Stimulated activated naive CD4-positive, alpha-beta T cell treated with Interleukin-2 at 50 U/mL for 16 hours (primary cell): ENCODE measurements at places on chromosomes 3 and 15.

GRCh38 chr15:40092979-40093869 lies 15.5 kb downstream of the BMF start:
- DNase-seq, result no peak

DNA sequence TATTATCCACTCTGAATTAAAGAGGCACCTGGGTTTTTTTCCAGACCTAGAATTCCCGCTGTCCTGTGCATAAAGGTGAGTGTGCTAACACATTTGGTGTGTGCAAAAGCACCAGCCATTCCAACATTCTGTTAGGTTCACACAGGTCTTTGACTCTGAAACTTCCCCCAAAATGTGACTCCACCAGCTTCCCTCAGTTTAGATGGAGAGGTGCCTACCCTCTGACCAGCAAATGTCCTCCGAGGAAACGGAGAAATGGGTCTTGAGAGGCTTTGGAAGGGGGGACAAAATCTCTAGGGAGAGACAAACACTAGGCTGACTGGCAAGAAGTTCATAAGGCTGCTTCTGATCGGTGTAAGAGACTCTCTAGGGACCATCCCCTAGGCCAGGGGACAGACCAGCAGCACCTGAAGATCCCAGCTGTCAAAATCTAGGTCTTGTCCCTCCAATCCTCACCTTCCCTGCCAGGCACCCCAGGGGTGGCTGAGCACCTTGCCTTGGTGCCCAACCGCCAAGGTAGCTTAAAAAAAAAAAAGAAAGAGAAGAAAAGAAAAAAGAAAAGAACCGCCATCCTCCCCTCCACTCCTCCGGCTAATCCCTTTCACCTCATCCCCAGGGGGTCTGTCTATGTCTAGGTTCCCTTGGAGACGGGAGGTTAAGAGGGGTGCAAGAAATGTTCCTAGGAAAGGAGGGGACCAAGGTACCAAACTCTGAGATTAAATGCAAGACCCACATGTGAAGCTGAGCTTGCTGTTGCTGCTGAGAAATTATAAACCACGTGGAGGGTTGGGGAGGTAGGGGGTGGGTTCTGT lies 2.0 kb upstream of the MECOM start:
- no peak for DNase-seq

GRCh38 chr15:33045066-33045810 lies 149.3 kb downstream of the FMN1 start:
- no peak for DNase-seq

GRCh38 chr3:43038010-43038409 lies 58.9 kb downstream of the GASK1A start:
- no peak for DNase-seq

GRCh38 chr15:28786521-28786920 lies 61.9 kb downstream of the GOLGA6L7 start:
- no peak for DNase-seq

- DNase-seq, result no peak
Measured at GRCh38 chr3:54067055-54067698, 55.2 kb upstream of the CACNA2D3 start.

- DNase-seq, result no peak
Measured at GRCh38 chr3:111246967-111247760, 175.5 kb downstream of the NECTIN3 start.

GRCh38 chr3:160537729-160538128 lies 27.6 kb downstream of the KPNA4 start:
- no peak for DNase-seq
